Stimulated activated CD4-positive, alpha-beta T cell treated with anti-CD3 and anti-CD28 coated beads, Interleukin-4, amount 100 ng/mL, for 24 hours (primary cell): ENCODE measurements at places on chromosomes 2 and 18.

- DNase-seq, result no peak
Observed at GRCh38 chr18:12287131-12287681, 20.8 kb upstream of the TUBB6 start.

DNA sequence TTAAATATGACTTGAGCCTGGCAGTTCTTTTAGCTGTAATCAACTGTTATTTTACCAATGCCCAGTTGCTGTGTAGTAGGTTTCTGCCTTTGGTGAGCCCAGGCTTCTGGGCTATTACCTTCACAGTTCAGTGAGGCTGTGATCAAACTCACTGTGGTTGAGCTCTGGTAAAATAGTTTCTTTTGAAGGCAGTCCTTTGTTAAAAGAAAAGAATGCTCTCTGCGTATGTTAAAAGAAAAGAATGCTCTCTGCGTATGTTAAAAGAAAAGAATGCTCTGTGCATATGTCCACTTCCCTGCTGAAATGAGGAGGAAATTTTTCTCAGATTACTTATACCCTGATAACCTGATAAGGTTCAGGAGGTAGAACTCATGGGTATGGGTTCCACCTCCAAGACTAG is 244.3 kb downstream of the RNF144A start:
- DNase-seq, result no peak

- no peak for DNase-seq
Observed at GRCh38 chr2:178279142-178279541, 84.8 kb downstream of the OSBPL6 start.

DNA sequence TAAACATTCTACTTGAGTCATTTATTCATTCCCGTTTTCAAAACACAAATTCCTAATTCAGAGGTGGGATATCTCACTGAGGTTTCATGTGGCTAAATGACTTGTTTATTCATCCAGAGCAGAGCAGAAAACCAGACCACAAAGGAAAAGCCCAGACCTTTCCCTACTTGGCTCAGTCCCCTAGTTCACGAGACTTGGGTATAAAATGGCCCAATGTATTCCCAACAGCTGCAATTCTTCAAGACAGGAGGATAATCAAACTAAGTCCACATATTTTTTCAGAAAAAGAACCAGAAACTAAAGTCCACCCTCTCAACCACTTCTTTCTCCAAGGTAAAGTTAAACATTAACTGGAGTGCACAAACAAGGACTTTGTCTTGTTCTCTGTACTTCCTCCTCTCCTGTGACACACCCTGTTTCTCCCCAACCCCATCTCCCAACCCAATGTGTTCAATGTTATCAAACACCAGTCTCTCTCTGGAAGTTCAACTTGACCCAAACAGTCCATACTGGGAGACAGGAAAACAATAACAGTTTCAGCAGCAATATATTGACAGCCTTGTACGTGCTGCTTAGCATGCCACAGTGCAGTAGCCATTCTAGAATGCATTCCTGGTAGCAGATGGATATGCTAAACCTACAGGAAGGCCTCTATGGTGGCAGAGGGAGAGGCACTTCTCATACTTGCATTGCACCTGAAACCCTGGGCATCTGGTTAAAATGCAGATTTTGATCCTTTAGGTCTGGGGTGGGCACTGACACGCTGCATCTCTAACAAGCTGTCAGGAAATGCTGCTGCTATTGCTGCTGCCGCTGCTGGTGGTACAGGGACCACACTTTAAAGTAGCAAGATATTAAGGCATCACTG is 110.7 kb downstream of the INO80D start:
- DNase-seq, result no peak

DNA sequence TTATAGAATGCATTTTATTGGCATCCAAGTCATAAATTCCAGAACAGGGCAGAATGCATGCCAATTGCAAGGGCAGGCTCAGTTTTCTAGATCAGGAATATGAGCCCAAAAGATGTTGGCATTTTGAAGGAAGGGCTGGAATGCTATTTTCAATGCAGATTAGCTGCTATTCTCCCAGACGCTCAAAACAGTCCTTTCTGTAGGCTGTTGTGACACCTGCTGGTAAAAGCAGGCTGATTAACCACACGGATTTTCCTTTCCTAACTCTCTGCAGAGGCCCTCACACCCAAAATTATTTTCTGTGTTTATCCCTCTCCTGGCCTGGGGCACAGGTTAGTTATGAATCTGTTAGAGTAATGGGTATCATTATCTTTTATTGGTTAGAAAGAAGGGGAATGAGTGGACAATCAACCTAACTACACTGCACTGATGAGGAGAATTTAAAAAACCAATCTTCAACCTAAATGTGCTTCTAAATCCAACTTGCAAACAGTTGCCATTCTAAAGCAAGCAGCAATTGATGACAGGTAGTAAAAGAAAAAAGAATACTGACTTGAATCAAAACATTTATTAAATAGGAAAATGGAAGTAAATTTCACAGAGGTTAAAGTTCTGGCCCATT is 94.0 kb downstream of the PLA2R1 start:
- peak; percentile 18 for DNase-seq

GRCh38 chr2:84969511-84970209 is 1.3 kb upstream of the KCMF1 start:
- DNase-seq, result peak; percentile 44

GRCh38 chr2:25306777-25307368 is 34.9 kb downstream of the DNMT3A start:
- DNase-seq, result no peak

DNA sequence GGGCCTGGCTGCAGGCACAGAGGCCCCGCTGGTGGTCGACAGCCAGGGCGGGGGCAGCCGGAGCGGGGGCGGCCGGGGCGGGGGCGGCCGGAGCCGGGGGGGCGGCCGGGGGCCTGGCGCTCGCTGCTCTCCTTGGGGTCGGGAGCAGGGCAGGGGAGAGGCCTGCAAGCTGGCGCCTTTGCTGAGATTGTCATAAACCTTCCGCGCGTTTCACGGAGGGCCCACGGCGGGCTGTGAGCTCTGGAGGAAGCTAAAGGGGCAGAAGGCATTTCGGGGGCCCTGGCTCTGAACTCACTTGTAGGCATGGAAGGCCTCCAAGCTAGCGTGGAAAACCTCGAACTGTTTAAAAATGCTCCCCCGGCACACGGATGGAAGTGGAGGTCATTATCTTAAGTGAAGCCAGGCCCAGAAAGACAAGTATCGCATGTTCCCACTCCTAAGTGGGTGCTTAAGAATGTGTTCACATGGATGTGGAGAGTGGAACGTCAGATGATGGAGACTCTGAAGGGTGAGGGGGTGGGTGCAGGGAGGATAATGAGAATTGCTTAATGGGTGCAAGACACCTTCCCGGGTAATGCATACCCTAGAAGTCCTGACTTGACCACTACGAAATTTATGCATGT is 629 bp downstream of the PRELID3A start:
- no peak for DNase-seq

GRCh38 chr18:48843162-48843561 is 107.6 kb downstream of the SMAD7 start:
- no peak for DNase-seq
